ENCODE measurements at places on chromosomes 7 and 10.

GRCh38 chr7:69078997-69079769 is 519.1 kb upstream of the AUTS2 start:
- no peak for DNase-seq

- no peak for DNase-seq
Observed at GRCh38 chr7:4951903-4952636, 6.9 kb downstream of the MMD2 start.

GRCh38 chr7:124072603-124073309 is 39.9 kb upstream of the TMEM229A start:
- DNase-seq, result no peak

GRCh38 chr7:6479067-6479466 is 31.3 kb upstream of the DAGLB start:
- no peak for DNase-seq

All from stimulated activated CD8-positive, alpha-beta memory T cell treated with anti-CD3 and anti-CD28 coated beads, Interleukin-15, amount 100 ng/mL, for 24 hours (primary cell).